ENCODE measurements at places on chromosomes 6 and 20.
A peak's percentile ranks its signal among the peaks of the same experiment; 100 is the strongest.

- H3K27me3 ChIP-seq, result peaks cover 6% of the 10 kb centered on the region
- DNase-seq, result no peak
- H3K4me3 ChIP-seq, result no peak overlapping the region
- no peaks in the 10 kb centered on the region for H3K4me1 ChIP-seq
Observed at GRCh38 chr6:100426241-100426640, 38.5 kb downstream of the SIM1 start.

DNA sequence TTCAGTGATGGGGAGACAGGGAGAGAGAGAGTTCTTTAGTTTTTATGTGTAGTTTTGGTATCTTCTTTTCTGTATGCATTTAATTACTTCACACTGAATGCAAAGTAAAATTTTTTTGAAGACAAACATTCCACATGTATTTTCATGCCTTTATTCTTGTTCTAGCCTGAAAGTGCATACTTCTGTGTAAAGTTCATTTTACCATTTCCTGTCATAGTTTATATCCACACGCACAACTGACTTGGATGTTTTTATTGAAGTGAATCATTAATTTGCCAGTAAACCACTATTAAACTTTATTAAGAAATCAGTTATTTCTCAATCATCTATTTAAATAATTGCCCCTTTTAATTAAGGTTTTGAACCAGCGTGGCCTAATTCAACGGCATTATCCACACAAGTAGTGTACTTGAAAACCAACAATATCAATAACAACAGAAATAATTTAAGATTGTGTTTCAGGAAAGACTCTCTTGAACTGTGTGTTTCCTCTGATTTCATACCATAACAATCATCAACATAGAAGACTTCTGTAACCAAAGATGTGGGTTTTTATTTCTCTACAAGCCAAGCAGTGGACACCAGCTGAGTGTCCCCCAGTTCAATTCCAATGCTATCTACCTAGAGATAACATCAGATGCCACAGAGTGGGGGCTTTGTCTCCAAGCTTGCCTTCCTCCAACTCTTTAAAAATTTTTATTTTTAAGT lies 512.7 kb upstream of the JAG1 start:
- no peaks in the 10 kb centered on the region for H3K4me1 ChIP-seq
- no peaks in the 10 kb centered on the region for H3K36me3 ChIP-seq
- no peak overlapping the region for H3K27ac ChIP-seq
- no peak overlapping the region for H3K4me3 ChIP-seq
- no peak for DNase-seq

DNA sequence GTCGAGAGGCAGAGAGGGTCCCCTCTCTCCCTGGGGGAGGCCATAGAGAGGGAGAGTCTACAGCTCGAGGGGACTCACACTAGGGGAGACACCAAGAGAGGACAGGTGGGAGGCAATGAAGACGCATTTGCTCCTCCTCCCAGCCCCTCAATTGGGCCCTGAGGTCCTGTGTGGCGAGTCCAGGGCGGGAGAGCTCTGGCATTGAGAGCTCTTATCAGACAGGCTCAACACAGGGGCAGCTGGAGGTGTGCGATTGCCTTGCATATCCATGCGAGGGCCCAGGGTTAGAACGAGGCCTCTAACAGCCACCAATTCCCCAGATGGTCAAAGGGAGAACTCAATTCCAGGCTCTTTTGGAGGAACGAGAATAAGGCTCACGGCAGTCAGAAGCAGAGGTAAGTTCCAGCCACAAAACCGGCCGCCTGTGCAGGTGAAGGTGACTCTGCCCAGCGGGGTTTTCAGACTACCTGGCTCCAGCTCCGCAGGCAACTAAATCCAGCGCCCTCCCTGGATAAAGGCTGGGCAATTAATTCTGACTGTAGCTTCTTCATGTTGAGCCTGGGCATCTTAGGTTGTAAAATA lies 94.0 kb upstream of the MPC1 start:
- no peaks in the 10 kb centered on the region for H3K27me3 ChIP-seq
- no peak for DNase-seq
- peaks cover 9% of the 10 kb centered on the region for H3K4me1 ChIP-seq
- H3K27ac ChIP-seq, result no peak overlapping the region
- H3K4me3 ChIP-seq, result no peak overlapping the region
- no peaks in the 10 kb centered on the region for H3K36me3 ChIP-seq

DNA sequence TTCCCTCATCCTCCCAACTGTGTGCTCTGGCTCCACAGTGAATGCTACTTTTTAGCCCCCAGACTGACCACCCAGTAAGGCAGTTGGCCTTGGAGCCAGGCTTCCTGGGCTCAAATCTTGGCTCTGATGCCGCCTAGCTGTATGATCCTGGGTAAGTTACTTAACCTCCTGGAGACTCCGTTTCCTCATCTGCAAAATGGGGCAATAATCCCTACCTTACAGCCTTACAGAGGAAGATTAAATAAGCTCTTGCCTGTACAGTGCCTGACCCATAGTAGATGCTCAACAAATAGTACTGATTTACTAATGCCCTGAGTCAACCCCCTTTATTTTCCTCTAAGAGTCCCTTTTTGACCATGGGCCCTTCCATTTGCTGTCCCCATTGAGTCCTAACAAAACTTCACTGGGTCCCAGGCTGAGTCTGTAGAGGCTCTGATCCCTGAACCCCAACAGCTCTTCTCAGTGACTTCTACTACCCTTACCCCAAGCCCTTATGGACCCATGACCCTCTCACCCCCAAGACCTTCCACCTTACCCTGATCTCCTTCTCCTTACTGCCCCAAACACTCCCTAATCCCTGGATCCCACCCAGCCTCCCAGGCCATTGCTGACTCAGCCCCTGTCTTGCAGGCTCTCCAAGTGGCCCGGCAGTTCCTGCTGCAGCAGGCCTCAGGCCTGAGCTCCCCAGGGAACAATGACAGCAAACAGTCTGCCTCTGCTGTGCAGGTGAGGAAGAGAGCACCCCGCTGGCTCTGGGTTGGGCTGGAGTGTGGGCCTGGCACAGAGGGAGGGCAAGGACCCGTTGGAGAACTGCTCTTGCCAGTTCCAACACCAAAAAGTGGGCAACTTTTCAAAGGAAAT lies 31.4 kb downstream of the FOXP4 start:
- no peaks in the 10 kb centered on the region for H3K4me1 ChIP-seq
- H3K27me3 ChIP-seq, result no peaks in the 10 kb centered on the region
- no peak overlapping the region for H3K4me3 ChIP-seq
- no peak overlapping the region for H3K27ac ChIP-seq

- H3K36me3 ChIP-seq, result no peaks in the 10 kb centered on the region
- H3K27me3 ChIP-seq, result peaks cover 6% of the 10 kb centered on the region
- no peaks in the 10 kb centered on the region for H3K4me1 ChIP-seq
- H3K27ac ChIP-seq, result no peak overlapping the region
- H3K4me3 ChIP-seq, result no peak overlapping the region
Observed at GRCh38 chr20:19872001-19872400, 113.9 kb downstream of the RIN2 start.

DNA sequence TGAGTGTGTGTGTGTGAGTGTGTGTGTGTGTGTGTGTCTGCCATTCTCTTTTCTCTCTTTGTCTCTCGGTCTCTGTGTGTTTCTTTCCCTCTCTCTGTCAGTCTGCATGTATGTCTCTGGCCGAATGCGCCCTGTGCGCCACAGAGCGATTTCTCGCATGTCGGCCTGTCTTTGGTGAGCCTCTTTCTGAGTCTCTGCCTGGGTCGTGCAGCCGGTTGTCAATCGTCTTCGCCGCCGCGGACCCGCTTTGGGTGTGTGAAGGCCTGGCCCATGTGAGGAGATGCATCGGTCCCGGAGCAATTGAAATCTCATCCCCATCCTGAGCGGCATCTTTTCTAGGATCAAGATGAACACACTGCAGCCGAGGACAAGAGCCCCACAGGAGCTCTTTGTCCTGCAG lies 1567.2 kb upstream of the DEFB115 start:
- no peak overlapping the region for H3K4me3 ChIP-seq
- DNase-seq, result no peak
- peaks cover 4% of the 10 kb centered on the region for H3K36me3 ChIP-seq
- H3K27me3 ChIP-seq, result no peaks in the 10 kb centered on the region
- H3K4me1 ChIP-seq, result peaks cover 3% of the 10 kb centered on the region
- H3K27ac ChIP-seq, result no peak overlapping the region

DNA sequence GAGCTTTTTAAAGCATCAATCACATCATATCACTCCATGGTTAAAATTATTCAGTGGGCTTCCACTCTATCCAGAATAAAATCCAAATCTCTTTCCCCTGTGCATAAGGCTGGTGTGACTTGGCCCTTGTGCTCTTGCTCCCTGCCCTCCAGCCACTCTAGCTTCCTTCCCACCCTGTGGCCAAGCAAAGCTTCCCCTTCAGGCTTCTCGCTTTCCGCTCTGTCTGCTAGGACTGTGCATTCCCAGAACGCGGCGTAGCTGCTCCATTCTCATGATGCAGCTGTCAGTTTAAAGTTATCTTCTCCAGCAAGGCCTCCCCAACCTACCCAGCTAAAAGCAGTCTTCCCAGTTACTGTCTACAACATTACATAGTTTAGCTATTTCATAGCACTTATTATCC lies 19.4 kb upstream of the KCNK16 start:
- H3K4me3 ChIP-seq, result no peak overlapping the region

DNA sequence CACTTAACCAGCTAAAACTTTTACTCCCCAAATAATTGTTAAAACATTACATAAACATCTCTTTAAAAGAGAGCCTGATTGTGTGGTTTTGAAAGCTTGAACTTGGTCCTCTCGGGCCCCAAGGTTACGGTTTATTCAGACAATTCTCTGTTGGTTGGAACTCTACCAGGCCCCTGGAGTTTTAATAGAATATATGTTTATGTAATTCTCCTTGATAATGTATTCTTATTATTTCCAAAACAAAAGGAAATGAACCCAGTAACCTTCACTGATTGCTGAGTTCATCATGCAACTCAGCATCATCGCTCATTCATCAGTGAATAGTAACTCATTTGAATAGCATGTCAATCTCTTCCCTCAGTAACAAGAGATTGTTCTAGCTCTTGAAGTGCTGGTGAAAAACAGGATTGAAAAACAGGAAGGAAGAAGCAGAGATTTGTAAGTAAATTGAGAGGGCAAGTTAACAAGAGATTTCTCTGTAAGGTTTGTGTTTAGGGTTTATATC lies 464.5 kb upstream of the MARCKS start:
- no peaks in the 10 kb centered on the region for H3K36me3 ChIP-seq
- no peak overlapping the region for H3K27ac ChIP-seq
- H3K4me3 ChIP-seq, result no peak overlapping the region
- no peak for DNase-seq
- no peaks in the 10 kb centered on the region for H3K27me3 ChIP-seq

- DNase-seq, result no peak
- no peaks in the 10 kb centered on the region for H3K4me1 ChIP-seq
- H3K36me3 ChIP-seq, result peaks cover 12% of the 10 kb centered on the region
Observed at GRCh38 chr6:145627451-145627850, 107.9 kb downstream of the EPM2A start.

- no peaks in the 10 kb centered on the region for H3K36me3 ChIP-seq
- no peak for DNase-seq
- H3K27ac ChIP-seq, result no peak overlapping the region
- peaks cover 15% of the 10 kb centered on the region for H3K4me1 ChIP-seq
- peaks cover 1% of the 10 kb centered on the region for H3K27me3 ChIP-seq
- no peak overlapping the region for H3K4me3 ChIP-seq
Observed at GRCh38 chr6:155519176-155519738, 63.6 kb upstream of the NOX3 start.

DNA sequence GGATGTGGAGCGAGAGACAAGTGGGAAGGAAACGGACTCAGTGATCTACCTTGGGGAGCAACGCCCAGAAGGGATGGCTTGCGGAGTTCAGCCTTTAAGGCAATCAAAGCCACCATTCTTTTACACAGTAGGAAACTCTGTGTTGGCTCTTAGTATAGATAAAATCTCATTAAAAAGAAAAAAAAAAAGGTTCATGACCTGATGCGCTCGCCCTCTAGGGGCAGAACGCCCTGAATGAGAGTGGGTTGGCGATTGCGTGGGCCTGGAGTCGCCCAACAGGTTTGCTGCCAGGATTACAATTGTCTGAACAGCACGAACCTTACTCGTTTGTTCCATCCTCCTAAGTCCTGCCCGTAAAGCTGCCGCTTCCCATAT lies 1.2 kb downstream of the TPD52L1 start:
- peaks cover 40% of the 10 kb centered on the region for H3K27me3 ChIP-seq
- no peaks in the 10 kb centered on the region for H3K36me3 ChIP-seq
- no peak overlapping the region for H3K27ac ChIP-seq
- peak overlapping the region; percentile 44 for H3K4me3 ChIP-seq
- no peaks in the 10 kb centered on the region for H3K4me1 ChIP-seq

GRCh38 chr6:100780648-100781047 lies 100.5 kb downstream of the ASCC3 start:
- no peak overlapping the region for H3K4me3 ChIP-seq
- DNase-seq, result no peak
- H3K27me3 ChIP-seq, result no peaks in the 10 kb centered on the region
- H3K36me3 ChIP-seq, result peaks cover under 1% of the 10 kb centered on the region
- no peak overlapping the region for H3K27ac ChIP-seq

DNA sequence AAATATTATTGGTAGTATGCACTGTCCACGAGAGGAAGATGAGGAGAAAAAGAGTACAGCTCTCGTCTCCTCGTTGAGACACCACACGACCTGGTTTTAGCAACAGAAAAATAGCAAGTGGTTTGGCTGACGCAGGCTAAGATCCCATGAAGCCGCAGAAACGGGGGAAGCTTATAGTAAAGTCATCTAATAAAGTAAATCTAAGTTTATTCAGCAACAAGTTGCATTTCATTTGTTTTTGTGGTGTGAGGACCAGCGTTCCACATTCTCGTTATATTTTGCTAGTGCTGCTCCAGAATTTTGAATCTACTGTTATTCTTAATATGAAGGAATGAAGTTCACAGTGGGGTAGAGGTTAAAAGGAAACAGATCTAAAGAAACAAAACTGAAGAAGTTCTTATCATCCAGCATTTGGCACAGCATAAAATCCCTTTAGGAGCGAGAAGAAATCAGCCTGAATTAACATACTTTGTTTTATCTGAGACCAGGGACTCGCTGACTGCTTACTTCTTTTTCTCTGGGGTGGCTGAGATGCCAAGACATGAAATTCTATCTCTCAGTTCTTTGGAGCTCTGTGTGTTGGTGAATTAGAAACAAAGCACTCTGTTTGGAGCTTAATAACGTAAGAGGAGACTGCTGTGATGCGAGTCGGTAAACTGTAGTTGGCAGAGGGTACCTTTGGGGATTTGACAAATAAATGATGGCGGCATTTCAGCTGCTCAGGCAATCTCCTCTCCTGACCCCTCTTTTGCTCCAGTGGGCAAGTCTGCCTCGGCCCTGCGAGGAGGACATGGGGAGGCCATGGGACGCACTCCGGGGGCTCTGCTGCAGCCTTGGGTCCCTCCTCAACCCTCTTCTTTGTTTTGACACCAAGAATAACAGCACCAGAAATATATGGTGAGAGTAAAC lies 24.9 kb upstream of the IRF4 start:
- H3K4me3 ChIP-seq, result no peak overlapping the region
- H3K4me1 ChIP-seq, result no peaks in the 10 kb centered on the region
- no peak for DNase-seq
- H3K27ac ChIP-seq, result no peak overlapping the region

DNA sequence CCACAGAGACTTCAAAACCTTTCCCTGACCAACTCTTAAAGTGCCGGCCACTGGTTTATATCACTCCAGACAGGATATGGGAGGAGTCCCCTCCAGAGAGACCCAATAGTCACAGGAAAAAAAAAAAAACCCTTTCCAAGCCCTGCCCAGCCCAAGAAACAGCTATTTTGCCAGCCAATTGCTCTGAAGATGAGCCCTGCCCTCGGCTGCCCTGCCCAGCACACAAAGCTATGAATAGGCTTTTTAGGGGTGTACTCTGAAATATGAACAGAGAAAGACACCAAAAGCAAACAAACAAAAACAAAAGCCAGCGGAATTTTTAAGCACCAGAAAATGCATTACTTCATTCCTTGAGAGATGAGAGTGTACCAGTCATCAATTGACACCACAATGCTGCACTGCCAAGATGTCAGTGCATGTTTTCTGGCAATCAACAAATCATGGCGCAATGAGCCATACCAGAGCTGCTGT lies 275.1 kb downstream of the C6orf118 start:
- H3K36me3 ChIP-seq, result no peaks in the 10 kb centered on the region
- no peaks in the 10 kb centered on the region for H3K27me3 ChIP-seq
- H3K4me1 ChIP-seq, result no peaks in the 10 kb centered on the region
